ENCODE measurements at places on chromosomes 2 and 18.

GRCh38 chr2:45647986-45648520 lies 3.4 kb upstream of the PRKCE start:
- no peak for DNase-seq

- DNase-seq = no peak
Measured at GRCh38 chr2:162018530-162018929, 55.5 kb downstream of the DPP4 start.

DNA sequence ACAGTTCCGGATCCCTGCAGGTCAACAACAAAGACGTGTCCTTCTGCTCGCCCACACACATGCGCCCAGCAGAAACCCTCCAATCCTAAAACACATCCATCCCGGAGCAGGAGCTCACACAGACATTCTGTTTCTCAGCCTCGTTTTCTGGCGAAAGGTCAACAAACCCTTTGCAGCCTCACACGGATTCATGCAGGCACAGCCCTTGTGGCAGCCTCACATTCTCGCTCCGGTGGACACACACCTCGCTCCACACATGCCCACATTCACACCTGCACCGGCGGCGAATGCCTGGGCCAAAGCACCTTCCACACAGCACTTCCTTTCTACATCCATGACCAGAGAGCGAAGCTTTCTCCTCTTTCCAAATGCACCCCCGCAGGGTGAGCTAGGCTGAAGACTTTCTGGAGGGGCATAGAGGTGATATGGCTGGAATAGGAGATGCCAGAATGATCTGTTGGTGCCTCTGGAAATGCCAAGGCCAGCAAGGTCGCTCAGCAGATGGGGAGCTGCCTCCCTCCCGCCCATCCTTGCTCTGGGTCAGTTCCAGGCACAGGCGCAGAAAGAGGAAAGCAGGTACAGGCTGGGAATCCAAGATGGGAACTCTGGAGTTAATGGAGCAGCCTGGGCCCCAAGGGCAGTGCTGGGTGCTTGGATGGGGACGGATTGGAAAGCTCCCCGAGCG lies 88.8 kb downstream of the CELF4 start:
- DNase-seq = no peak

- no peak for DNase-seq
Measured at GRCh38 chr2:216735086-216735485, 39.7 kb upstream of the IGFBP5 start.
